ENCODE measurements at places on chromosomes 12 and 14.

- no peak for DNase-seq
Measured at GRCh38 chr14:62722406-62722805, 322.9 kb downstream of the KCNH5 start.

- DNase-seq: no peak
Measured at GRCh38 chr14:36989806-36990205, 182.6 kb downstream of the SLC25A21 start.

DNA sequence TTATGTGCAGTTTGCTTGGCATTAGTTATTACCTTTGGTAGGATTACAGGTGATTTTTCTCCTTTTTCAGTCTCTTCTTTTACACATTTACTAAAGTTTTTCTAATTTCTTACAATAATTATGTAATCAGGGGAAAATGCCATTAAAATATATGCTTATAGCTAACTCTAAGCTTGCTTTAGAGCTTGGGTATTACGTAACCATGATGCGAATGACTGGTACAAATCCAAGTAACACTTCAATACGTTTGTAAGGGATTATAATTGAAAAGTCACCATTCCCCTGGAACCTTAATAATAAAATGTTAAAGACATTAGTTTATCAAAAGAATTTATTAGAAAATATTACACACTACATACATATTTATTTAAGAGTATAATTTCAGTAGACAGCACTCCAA, 71.6 kb downstream of the SCAF11 start:
- DNase-seq: no peak

- DNase-seq: no peak
Measured at GRCh38 chr14:103284574-103285467, 49.2 kb upstream of the EIF5 start.

DNA sequence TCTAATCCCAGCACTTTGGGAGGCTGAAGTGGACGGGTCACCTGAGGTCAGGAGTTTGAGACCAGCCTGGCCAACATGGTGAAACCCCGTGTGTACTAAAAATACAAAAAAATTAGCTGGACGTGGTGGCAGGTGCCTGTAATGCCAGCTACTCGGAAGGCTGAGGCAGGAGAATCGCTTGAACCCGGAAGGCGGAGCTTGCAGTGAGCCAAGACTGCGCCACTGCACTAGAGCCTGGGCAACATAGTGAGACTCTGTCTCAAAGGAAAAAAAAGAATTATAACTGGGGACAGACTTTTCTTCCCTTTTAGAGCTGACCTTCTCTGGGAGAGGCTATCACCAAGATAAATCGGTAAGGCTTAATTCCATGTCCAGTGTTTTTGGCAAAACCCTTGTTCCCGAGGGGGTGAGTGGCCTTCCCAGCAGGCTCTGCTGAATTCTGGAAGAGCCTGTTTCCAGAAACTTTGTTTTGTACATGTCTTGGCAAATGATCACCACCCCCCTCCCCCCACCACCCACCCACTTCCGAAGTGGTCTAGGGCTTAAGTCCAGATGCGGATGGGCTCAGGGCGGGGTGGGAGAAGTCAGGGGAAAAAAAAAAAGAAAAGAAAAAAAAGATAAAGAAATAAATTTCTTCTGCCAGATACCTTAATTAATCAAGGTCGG, 32.3 kb upstream of the DEGS2 start:
- DNase-seq: no peak

- DNase-seq: no peak
Measured at GRCh38 chr12:120190386-120190785, 4.1 kb downstream of the GCN1 start.
